ENCODE measurements at places on chromosomes 1 and 21.

DNA sequence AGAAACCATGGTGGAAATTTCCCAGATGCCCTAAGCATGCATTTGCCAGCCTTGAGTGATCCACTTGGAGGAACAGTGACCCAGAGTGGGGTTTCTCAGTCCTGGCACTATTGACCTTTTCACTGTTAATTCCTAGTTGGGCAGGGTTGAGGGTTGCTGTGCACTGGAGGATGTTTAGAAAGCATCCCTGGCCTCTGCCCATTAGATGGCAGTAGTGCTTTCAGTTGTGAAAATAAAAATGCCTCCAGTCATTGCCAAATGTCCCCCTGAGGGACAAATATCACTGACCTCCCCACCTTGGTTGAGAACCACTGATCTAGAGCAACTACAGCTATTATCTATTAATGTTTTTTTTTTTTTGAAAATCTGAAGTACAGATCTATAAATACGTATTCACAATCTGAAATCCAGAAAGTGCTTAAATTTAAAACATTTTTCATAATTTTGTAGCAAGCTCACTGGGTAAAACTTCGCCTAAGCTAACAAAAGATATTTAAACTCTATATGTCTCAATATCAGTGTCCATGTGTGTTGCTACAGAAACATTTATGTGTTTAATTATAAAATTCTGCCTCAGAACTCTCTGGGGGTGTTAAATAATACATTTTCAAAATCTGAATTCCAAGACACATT is 27.3 kb downstream of the F3 start:
- DNase-seq = no peak

GRCh38 chr1:58905628-58906221 is 121.9 kb upstream of the JUN start:
- no peak for DNase-seq

DNA sequence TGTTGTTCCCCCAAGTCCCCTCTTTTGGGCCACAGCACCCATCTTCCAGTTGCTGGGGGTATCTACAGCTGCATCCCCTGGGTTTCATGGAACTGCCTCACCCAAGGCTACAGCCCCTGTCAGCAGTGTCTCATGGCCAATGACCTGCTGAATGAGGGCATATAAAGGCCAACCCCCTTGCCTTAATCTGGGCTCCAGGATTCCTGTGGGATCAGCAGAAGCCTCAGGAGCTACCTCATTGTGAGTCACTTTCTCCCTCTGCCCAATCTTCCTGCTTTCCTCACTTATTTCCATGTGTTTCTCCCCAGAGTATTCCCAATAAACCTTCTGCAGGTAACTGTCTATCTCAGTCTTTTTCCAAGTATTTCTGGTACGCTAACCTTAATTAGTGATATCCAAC is 37.3 kb upstream of the SYT14 start:
- DNase-seq = no peak

GRCh38 chr1:52786148-52786547 is 56.4 kb upstream of the ZYG11A start:
- no peak for DNase-seq

GRCh38 chr1:220330265-220330664 is 58.0 kb upstream of the RAB3GAP2 start:
- DNase-seq = no peak

Measured in T47D (cell line).